ENCODE measurements at places on chromosomes 16 and 17. TPM values are rescaled to one million over a fixed set of nuclear protein-coding genes. Genes with fewer than 3 reads are reported as not detected.

CCL4L2 gene
- polyA plus RNA-seq, result 2.1 TPM

DNA sequence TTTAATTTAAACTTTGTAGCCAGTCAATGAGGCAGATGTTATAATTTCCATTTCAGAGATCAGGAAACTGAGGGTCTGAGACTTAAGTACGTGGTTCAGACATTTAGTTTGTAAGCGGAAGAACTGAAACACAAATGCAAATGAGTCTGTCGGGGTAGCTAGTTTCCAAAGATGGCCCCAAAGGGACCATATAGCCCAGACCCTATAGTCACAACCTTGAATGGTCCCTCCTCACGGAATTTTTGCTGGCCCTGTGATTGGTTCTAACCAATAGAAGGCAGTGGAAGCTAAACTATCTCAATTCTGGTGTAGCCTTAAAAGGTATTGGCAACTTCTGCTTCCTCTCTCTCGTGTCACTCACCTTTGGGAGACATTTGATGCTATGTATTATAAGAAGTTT lies 7.5 kb upstream of the BCO1 start:
- no peak for DNase-seq

DNA sequence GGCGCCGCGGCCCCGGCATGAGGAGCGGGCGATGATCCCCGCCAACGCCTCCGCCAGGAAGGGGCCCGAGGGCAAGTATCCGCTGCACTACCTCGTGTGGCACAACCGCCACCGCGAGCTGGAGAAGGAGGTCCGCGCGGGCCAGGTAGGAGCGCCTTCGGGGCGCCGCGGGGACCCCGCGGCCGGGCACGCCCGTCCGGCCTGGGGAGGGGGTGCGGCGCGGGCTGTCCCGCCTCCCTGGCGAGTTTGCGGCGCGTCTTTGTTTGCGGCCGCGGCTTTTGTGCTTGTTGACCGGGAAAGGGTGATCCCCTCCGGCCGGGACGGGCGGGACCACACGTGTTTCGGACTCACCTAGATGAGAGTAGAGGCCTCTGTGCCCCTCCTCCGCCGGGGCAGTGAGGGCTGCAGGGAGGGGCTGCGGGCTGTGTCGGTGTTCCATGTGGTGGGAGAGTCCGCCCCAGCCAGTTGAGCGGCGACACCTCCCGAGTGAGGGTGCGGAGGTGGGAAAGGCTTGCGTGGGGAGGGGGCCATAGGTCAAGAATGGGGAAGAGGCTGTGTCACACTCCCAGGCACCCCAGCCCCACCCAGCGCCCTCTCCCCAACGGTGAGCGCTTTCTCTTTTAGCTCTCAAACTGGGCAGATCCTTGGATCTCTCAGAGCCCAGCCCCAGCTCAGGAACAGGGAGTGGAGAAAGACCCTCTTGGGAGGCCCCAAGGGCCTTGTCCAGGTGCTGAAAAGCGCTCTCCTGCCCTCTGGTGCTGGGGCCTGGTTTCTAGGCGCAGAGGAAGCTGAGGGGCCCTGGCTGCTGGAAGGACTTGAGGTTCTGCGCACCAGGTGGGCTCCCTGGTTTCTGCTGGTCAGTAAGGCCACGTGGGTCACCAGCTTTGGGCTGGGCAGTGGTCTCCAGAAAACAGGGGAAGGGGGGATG lies 923 bp downstream of the ANKRD13B start:
- no peak for DNase-seq

DNA sequence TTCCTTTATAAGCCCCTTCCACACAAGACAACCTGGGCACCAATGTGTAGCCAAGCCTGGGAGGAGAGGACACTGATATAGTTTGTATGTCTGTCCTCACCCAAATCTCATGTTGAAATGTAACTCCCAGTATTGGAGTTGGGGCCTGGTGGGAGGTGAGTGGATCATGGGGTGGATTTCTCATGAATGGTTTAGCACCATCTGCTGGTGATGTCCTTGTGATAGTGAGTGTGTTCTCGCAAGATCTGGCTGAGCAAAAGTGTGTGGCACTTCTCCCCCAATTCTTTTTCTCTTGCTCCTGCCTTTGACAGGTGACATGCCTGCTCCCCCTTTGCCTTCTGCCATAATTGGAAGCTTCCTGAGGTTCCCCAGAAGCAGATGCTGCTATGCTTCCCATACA lies 135.8 kb downstream of the USP31 start:
- no peak for DNase-seq

GRCh38 chr17:76920364-76921139 lies 52.3 kb downstream of the MGAT5B start:
- DNase-seq, result no peak
